Mesenchymal stem cell (in vitro differentiated cells and primary cell): ENCODE measurements at places on chromosomes 4 and X.

DNA sequence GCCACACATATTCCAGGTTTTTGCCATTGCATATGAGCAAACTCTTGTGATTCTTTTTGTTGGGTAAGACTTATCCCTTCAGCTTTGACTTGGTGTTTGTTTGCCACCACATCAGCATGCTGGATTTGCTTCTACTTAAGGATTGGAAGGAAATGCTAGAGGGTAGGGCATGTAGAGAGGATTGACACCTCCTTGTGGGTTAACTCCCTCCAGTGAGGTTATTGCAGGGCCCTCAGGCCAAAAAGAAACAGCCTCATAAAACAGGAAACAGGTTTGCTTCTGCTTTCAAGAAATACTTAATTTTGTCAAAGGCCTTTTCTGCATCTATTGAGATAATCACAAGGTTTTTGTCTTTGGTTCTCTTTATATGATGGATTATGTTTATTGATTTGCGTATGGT lies 15.2 kb upstream of the INPP4B start:
- no peaks in the 10 kb centered on the region for H3K27me3 ChIP-seq
- no peaks in the 10 kb centered on the region for H3K36me3 ChIP-seq
- no peaks in the 10 kb centered on the region for H3K4me1 ChIP-seq
- no peak overlapping the region for H3K27ac ChIP-seq

DNA sequence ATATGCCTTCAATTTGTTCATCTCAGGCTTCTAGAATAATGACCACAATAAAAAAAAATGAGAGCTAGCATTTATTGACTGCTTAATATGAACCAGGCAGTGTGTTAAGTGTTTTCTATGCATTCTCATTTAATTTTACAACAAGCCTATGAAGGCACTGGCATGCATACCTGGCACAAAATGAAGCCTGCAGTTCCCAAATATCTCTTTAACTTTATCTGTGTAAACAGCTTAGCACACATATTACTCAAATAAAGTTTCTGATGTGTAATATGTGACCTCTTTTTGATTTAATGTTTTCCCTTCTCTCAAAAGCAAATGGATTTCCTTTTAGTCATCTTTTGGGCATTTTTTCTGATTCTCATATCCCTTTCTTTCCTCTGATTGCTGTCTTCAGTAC lies 671.8 kb downstream of the PCDH7 start:
- H3K27me3 ChIP-seq: no peaks in the 10 kb centered on the region
- no peak overlapping the region for H3K27ac ChIP-seq
- no peaks in the 10 kb centered on the region for H3K4me1 ChIP-seq

DNA sequence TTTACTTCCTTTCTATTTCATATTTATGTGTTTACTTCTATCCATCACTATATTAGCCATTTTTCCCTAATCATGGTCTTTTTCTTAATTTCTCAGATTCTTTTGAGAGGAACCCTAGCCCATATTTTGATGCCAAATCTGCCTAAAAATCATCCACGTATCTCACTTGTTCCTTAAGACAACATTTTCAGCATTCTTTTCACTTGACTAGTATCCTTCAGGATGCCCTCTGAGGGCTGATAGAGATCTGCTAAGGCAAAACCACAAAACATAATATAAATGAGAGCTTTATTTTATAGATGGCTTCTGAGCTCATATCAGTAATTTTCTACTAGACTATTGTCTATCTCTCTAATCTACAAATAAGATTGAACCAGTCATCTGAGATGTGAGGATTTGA lies 341.9 kb downstream of the GPM6A start:
- H3K4me1 ChIP-seq: peaks cover 2% of the 10 kb centered on the region
- H3K4me3 ChIP-seq: no peak overlapping the region
- DNase-seq: no peak
- H3K27me3 ChIP-seq: no peaks in the 10 kb centered on the region
- H3K27ac ChIP-seq: no peak overlapping the region
- H3K36me3 ChIP-seq: no peaks in the 10 kb centered on the region

DNA sequence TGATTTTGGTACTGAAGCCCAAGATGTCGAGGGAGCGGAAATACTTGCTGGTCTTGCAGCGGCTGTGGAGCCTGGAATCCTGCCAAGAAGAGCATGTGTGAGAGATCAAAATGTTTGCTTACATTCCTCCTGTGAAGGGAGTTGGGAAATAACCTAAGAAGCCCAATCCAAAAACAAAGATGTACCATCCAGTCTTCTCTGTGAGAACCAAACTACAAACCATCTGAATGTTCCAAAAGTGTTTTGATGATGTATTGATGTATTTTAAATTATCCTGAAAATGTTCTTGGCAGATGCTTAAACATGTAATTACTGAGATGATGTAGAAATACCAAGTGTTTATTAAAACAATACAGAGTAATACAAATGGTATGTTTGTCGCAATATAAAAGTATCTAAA lies 10.1 kb upstream of the ADH1A start:
- no peaks in the 10 kb centered on the region for H3K36me3 ChIP-seq
- H3K27ac ChIP-seq: peak overlapping the region; percentile 38
- H3K27me3 ChIP-seq: no peaks in the 10 kb centered on the region
- DNase-seq: peak; percentile 84
- no peak overlapping the region for H3K4me3 ChIP-seq
- H3K4me1 ChIP-seq: peaks cover 2% of the 10 kb centered on the region

DNA sequence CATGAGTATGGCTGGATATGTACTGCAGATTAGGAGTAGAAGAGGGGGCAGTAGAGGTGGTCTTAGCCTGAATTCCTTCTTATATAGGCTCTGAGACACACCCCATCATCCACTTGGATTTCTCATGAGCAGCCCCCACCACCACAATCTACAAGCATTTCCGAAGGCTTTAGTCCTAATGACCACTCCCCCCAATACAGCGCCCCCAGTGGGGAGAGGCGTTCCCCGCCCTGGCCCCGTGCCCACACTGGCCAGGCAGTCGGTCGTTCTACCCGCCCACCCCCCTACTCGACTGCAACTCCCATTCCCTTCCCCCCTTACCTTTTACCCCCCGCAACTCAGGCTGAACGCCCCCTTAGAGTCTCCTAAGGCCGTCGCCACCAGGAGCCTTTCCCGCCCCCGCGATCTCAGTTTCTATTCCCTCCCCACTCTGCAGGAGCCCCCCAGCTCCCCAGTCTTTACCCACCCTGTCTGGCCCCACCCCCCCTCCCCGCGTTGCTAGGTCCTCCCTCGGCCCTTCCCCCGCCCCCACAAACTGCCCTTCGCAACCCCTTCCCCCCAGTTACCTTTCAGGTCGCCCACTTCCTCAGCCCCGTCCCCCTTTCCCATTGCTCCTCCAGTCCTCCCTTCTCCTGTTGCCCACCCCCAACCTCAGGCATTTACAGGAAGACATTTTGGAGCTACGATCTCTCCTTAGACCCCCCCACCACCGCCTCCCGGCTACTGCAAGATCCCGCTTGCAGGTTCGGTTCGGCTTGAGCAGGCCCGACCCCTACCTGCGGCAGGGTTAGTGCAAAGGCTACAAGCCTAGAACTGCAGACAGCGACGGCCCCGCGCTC lies 468 bp downstream of the ZMYM3 start:
- peak; percentile 50 for DNase-seq
- peak overlapping the region; percentile 34 for H3K27ac ChIP-seq
- H3K4me3 ChIP-seq: peak overlapping the region; percentile 71

- H3K36me3 ChIP-seq: no peaks in the 10 kb centered on the region
- H3K27ac ChIP-seq: no peak within 1 kb of the TSS
- peaks cover 4% of the 10 kb centered on the region for H3K4me1 ChIP-seq
- H3K4me3 ChIP-seq: peak within 1 kb of the TSS; percentile 60
Observed at GRCh38 chr4:167234316-167234881, at the start of gene SPOCK3. Gene SPOCK3, minus strand, starts transcription at chr4:167234494.

DNA sequence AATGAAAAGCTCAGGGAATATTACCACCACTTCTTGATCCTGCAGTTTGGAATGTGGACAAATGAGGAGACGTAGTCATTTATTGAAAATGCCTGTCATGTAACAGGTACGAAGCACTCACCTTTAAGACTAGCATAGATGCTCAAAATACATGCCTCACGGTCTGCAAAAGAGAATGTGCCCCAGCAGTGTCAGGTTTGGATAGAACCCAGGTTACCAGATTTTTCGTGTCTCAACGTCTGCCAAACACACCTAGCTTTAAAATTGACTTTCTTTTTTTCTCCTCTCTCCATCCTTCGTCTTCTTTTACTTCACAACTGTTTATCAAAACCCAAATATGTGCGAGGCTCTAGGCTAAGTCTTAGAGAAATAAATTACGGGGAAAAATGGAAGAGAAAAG lies 606.8 kb upstream of the ATOH1 start:
- H3K4me3 ChIP-seq: no peak overlapping the region
- H3K4me1 ChIP-seq: no peaks in the 10 kb centered on the region
- no peak overlapping the region for H3K27ac ChIP-seq
- DNase-seq: no peak

DNA sequence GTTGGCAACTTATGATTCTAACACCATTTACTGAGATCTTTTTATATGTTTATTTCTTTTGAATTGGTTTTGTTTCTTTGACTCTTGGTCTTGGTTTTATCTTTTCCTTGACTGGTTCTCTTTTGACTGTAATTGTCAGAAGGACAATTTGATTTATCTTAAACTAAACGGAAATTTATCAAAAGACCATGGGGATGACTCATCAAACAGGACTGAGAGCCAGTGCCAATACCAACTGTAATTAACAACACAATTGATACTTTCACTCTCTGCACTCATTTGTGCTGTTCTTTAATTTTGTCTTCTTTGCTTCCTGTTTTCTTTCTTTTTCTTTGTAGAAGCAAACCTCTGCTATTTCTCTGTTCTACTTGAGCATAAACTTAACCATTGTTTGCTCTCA lies 776.8 kb downstream of the CCSER1 start:
- no peaks in the 10 kb centered on the region for H3K4me1 ChIP-seq
- no peak overlapping the region for H3K27ac ChIP-seq
- H3K36me3 ChIP-seq: no peaks in the 10 kb centered on the region
- H3K4me3 ChIP-seq: no peak overlapping the region

DNA sequence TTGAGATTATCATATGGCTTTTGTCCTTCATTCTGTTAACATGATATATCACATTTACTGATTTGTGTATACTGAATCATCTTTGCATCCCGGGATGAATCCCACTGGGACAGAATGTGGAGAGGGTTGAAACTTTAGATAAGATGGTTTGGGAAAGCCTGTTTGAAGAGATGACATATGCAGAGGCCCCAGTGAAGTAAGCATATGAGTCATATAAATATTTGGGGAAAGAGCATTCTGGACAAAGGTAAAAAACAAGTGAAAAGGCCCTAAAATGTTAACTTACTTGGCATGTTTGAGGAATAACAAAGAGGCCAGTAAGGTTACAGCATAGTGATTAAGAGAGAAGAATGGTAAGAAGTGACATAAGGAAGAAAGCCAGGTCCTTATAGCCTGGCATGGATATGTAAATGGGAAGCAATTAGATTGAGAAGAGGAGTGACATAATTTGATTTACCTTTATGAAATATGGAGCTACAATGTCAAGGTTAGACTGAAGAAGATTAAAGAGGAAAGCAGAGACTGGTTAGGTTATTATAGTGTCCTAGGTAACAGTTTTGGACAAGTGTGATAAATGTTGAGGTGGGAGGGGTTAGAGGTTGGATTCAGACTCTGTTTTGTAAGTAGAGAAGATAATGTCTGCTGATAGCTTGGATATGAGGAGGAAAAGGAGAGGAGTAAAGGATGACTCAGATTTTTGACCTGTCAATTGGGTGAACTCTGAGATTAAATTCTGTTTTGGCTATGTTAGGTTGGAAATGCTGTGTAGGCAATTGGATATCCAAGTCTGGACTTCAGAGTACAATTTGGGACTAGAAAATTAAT lies 54.6 kb upstream of the DRP2 start:
- DNase-seq: peak; percentile 42
- H3K36me3 ChIP-seq: no peaks in the 10 kb centered on the region
- no peaks in the 10 kb centered on the region for H3K4me1 ChIP-seq
- H3K27ac ChIP-seq: no peak overlapping the region
- H3K4me3 ChIP-seq: no peak overlapping the region

DNA sequence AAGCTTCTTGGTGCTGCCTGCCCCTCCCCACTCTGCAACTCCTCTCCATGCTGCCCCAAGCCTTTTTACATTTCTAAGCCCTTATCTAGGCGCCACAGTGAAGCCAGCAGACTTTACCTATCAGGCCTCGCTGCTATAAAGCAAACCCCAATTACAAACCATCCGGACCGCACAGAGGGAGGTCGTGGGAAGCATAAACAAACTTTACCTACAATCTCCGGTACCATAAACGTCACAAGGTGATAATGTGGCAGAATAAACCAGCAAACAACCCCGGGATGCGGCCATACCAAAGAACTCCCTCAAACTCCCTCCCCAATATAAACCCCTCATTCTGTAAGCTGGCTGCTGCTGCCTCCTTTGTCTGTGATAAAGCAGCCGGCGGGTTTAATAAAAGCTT lies 54.0 kb upstream of the ZCCHC13 start:
- H3K27me3 ChIP-seq: peaks cover 4% of the 10 kb centered on the region
- H3K36me3 ChIP-seq: peaks cover 45% of the 10 kb centered on the region
- no peaks in the 10 kb centered on the region for H3K4me1 ChIP-seq
- H3K4me3 ChIP-seq: no peak overlapping the region

DNA sequence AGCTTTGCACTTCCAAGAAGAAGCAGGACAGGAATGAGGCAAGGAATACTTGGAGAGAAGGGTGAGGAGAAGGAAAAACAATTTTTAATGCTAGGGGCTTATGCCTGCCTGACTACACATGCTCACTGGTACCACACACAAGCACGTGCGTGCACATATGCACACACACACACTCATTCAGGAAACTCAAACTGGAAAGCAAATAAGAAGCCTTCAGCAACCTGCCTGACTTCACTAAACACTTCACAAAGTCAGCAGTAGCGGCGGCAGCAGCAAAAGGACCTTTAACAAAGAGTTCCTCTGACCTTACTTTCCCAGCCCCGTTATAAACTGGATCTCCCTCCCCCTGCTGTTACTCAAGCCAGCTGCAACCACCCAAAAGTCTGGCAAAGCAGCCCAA lies 3.3 kb downstream of the ZDHHC9 start:
- H3K36me3 ChIP-seq: peaks cover 34% of the 10 kb centered on the region
- no peak overlapping the region for H3K4me3 ChIP-seq
- no peak overlapping the region for H3K27ac ChIP-seq
- no peak for DNase-seq
- H3K4me1 ChIP-seq: peaks cover 4% of the 10 kb centered on the region

DNA sequence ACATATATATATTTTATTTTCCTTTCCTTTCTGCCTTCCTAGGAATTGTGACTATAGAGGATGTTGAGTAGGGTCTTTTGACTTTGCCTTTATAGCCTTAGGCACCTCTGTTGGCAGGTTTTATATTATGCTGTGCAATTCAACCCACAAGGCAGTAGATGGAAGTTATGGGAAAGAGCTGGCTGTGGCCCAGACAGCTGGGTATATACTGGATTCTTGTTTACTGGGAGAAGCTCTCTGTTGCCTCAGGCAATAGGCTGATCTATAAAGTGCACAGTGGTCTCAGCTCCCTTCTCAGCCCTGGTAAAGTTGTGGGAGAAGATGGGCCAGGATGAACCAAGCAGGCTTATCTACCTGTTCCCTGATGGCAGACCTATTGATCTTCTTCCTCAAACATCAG lies 342.0 kb downstream of the GBA3 start:
- no peaks in the 10 kb centered on the region for H3K27me3 ChIP-seq
- H3K36me3 ChIP-seq: no peaks in the 10 kb centered on the region
- no peak overlapping the region for H3K4me3 ChIP-seq

GRCh38 chrX:20067709-20068561 lies 48.8 kb downstream of the MAP7D2 start:
- no peak overlapping the region for H3K4me3 ChIP-seq
- H3K27ac ChIP-seq: peak overlapping the region; percentile 74
- no peaks in the 10 kb centered on the region for H3K36me3 ChIP-seq
- H3K4me1 ChIP-seq: no peaks in the 10 kb centered on the region
- DNase-seq: peak; percentile 79
- H3K27me3 ChIP-seq: peaks cover 25% of the 10 kb centered on the region
